Right ventricle myocardium inferior (tissue), 1 donor: ENCODE measurements at places on chromosomes 6 and 20. TPM values are rescaled to one million over a fixed set of nuclear protein-coding genes. Genes with fewer than 3 reads are reported as not detected.

GRCh38 chr6:132817554-132818403, 3.4 kb downstream of the RPS12 start:
- no peak for DNase-seq

Gene ZBTB12
- 3.2 TPM for total RNA-seq

DNA sequence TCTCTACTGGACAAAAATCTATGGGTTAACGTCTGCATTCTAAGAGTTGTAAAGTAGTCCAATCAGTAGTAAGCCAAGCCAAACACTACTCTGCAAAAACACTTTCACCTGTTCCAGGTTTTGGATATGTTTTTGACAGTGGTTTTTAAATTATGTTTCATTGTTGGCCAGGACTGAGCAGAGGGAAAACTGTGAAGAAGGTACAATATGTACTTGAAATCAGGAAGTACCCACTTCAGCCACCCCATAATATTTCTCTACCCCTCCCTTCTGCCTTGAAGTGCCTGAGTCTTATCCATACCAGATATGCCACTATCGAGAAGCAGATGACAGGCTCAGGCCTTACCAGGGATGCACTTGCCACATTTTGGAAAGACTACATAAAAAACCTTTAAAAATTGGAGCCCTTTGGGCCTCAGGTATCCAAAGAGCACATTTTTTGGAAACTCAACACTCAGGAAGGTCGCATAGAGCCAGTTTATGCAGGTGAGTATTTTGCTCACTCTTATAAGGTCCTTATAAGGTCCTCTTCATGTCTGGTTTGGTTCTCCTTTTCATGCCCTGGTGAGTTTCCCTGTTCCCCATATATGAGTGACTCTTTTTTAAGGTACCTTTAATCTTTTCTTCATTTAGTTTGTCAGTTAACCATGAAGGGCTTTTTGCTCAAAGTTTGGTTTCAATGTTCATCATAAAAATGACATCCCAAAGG, 859.3 kb upstream of the FLRT3 start:
- no peak for DNase-seq

Gene CD83
- 1.3 TPM for total RNA-seq

DNA sequence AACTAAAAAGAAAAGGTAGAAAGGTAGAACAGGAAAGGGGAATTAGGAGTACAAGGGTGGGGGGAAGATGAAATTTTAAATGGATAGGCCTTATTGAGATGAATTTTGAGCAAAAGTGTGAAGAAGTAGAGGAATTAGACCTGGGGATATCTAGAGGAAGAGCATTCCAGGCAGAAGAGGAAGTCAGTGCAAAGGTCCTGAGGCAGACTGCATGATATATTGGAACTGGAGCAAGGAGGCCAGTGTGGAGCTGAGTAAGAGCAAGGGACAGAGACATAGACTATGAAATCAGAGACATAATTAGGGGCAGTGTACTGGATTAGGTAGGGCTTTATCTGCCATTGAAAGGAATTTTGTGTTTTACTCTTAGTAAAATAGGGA, 40.4 kb downstream of the MAPK14 start:
- DNase-seq: no peak

Gene MCHR2
- not detected for total RNA-seq
